ENCODE measurements at places on chromosomes 3 and 15. TPM values are rescaled to one million over a fixed set of nuclear protein-coding genes. Genes with fewer than 3 reads are reported as not detected.

Gene TMEM40
- not detected for total RNA-seq

Gene HTR3E
- total RNA-seq = not detected

Gene SNAP23
- total RNA-seq = 84.2 TPM

Gene SPSB4
- total RNA-seq = not detected

Gene EPHB3
- total RNA-seq = 1.3 TPM

Gene CLRN1
- total RNA-seq = not detected

Gene C3orf18
- 4.5 TPM for total RNA-seq

Gene LRRIQ4
- total RNA-seq = not detected

Gene HYAL3
- 7.8 TPM for total RNA-seq

Gene DNAH12
- total RNA-seq = not detected

Gene LARP6
- total RNA-seq = 78.5 TPM

Gene PIGBOS1
- total RNA-seq = 15.0 TPM

Gene LRRK1
- total RNA-seq = 11.2 TPM

Gene MME
- total RNA-seq = 80.3 TPM

Gene KLHL40
- not detected for total RNA-seq

Gene LRRC34
- 10.5 TPM for total RNA-seq

Gene SLC25A26
- 18.0 TPM for total RNA-seq

Gene BCL2A1
- total RNA-seq = not detected

Gene NME9
- not detected for total RNA-seq

Gene CCR5
- not detected for total RNA-seq
